ENCODE measurements at places on chromosomes 12 and 14.
A peak's percentile ranks its signal among the peaks of the same experiment; 100 is the strongest.

DNA sequence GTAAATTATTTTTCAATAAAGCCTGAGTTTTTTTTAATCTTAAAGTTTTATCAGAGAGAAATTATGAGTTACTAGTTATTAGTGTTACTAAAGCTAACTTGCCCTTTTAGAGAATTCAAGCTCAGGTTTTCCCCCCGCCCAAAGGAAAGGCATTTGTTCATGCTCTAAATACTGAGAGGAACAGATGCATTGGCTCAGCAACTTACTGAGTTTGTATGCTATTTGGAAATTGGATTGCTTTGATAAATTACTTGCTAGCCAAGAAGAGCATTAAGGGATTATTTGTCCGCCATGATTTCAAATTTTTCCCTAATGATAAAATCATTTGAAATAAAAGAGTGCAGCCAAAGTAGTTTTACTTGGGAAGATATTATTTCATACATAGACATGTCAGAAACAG is 149.4 kb downstream of the METTL25 start:
- no peak for DNase-seq

GRCh38 chr12:131053567-131053966 is 99.9 kb downstream of the ADGRD1 start:
- DNase-seq, result no peak

GRCh38 chr12:132558861-132559623 is 51.3 kb downstream of the LRCOL1 start:
- no peak for DNase-seq

GRCh38 chr12:107163413-107163812 is 70.1 kb upstream of the CRY1 start:
- no peak for DNase-seq

- no peak for DNase-seq
Measured at GRCh38 chr14:30874120-30874998, at the start of gene COCH. COCH (plus strand) TSS chr14:30874559; CDS start chr14:30874939, 380 bp downstream.

DNA sequence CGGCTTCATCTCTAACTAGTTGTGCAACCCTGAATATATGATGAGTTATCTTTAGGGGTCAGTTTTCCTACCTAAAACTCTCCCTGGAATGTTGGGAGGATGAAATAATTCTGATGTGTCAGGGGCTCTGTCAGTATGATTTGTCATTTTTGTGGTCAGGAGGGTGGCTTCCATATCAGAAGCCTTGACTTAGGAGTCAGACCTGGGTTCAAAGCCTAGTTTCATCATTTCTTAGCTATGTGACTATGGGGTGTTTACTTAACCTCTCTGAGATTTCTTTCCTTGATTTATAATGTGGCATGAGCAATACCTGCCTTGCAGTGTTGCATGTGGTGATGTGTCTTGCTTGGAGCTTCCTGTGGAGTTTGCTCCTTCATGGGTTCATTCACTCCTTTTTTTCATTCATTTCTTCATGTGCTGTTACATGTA is 146.8 kb downstream of the CHST11 start:
- DNase-seq, result no peak

GRCh38 chr12:129101404-129101803 is 248.1 kb downstream of the GLT1D1 start:
- no peak for DNase-seq

DNA sequence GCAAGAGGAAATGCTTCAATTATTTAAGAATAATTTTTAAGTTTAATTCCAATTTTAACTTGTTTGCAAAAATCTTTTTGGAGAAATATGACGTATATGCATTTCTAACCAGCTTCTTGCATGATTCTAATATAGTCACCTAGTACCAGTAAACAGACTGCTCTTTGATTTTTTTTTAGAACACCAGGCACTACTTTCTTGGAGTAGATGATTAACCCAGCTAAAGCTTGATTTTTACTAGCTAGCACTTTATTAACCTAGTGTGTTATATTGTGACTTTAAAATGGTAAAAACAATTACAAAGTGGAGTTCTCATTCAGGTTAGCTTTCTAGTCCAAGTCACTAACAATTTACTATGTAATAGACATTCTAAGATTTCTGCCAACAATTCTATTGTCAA is 32.6 kb upstream of the FGD4 start:
- no peak for DNase-seq

GRCh38 chr12:8622646-8623045 is 10.0 kb upstream of the AICDA start:
- DNase-seq, result peak; percentile 41

DNA sequence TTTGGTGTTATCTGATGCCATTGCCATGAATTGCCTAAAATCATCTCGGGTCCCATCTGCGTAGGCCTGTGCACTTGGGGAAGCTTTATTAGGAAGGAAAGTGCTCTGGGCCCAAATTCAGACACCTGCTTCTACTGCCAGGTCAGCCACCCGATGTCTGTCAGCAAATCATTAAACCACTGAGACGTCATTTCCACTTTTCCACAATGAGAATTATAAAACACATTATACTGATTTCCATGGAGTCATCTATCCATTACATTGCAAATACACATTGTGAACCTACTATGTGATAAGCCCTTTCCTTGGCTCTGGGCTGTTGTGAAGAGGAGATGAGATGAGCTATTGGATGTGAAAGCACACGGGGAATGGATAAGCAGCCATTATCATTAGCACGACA is 1022.9 kb downstream of the BCL11B start:
- DNase-seq, result no peak

DNA sequence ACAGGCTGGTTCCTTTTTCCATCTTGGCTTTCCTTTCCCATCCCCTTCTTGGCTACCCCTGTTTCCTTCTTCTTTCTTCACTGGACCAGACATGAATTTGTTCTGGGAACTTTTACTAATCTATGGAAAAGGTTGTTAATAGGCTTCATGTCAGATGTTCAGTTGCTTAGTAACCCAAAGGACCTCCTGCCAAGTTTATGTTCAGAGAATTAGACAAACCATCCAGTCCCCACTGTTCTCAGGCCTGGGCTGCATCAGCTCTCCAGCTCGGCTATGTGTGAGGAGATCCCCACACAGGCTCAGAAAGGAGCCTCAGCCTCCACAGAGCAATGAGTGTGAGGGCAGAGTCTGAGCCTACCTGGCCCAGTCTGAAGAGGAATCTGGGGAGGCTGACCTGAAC is 78.0 kb downstream of the AKAP6 start:
- DNase-seq, result no peak

GRCh38 chr12:66152732-66153131 is 17.1 kb downstream of the TMBIM4 start:
- DNase-seq, result peak; percentile 10

GRCh38 chr14:24839617-24840203 is 205.7 kb upstream of the GZMB start:
- DNase-seq, result no peak

GRCh38 chr14:72598306-72598705 is 295.6 kb downstream of the DPF3 start:
- no peak for DNase-seq

DNA sequence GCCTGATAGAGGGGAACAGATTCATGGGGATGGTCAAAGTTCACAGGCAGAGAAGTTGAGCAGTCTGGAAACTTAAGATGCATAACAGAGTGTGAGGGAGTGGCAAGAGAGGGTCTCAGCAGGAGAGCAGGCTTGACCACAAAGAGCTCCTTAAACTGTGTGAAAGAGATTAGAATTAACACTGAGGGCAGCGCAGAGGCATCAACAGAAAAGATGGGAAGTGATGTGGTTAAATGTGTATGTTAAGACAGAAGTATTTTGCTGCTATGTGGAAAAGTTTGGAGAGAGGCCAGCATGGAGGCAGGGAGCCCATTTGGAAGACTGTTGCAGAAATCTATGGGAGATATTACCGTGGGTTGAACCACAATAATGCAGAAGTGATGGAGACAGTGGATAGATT is 122.7 kb upstream of the LMNTD1 start:
- no peak for DNase-seq

DNA sequence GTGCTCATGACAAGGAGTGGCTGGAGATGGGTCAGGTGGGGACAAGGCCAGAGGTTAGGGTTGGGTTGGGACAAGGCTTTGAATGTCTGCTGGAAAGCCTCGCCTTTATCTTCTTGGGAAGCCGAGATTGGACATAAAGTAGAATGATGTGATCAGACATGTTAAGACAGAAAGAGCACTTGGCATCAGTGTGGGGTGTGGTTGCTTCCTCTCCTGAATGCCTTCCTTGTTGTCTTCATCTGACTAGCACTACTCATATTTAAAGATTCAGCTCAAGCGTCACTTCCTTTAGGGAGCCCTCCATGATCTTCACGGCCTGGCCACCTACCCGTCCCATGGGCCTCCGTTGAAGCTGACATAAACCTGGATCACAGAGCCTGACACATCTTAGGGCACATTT is 14.8 kb upstream of the C12orf75 start:
- peak; percentile 22 for DNase-seq

GRCh38 chr12:402029-402389 is 565 bp downstream of the CCDC77 start:
- no peak for DNase-seq

- no peak for DNase-seq
Measured at GRCh38 chr12:114679452-114679875, 4.5 kb downstream of the TBX3 start.

DNA sequence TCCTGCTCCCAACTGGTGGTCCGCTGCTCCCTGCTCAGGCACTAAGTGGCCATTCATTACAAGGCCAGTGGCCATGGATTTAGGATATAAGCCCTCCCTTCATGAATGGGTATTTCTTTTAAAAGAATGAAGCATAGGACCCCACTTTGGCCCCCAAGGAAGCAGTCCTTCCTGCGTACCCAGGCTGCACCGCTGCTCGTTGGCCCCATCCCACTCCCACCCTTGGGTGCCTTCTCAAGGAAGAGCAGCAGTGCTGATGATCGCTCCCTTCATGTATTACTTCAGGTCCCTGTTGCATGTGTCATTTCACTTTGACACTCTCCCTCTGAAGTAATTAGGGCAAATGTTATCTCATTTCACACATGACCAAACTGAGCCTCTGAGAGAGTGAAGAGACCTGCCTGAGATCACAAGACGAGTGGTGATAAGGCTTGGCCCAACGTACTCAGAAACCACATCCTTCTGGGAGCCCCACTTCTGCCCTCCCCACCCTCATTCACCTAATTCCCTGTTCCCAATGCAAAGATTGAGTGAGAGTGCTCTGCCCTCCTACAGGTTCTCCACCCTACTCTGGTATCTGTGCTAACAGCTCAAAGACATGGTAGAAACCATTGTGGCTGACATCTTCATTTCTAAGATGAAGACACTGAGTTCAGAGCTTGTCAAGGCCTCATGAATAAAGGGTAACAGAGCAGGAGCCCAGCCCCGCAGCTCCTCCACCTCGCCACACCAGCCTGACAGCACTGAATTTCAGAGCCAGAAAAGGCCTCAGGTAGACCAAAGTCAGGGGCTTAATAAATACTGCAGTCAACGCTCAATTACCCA is 10.3 kb upstream of the KRT2 start:
- no peak for DNase-seq

DNA sequence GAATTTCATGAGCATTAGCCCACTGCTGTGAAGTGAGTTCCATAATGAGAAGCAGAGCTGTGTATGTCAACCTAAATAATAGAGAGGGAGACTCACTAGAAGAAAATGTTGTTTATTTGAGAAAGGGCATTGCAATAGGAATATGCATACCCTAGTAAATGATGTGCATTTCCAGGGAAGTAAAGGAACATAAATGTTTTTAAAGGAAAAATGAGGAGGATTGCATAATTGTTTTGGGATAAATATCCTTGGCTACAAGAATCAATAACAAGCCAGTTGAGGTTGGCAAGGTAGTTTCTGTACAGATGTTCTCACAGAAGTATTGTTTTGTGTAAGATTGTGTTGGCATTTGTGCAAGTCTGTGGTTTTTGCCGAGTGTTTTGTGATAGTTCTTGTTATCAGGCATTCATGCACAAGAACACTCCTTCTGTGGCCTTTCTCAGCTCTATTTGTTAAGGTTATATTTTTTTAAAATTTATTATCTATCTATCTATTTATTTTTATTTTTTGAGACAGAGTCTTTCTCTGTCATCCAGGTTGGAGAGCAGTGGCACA is 47.1 kb downstream of the EMP1 start:
- DNase-seq, result no peak

Data from COLO829 (cell line).